ENCODE measurements at places on chromosomes 3 and 15.

- H3K4me1 ChIP-seq: no peaks in the 10 kb centered on the region
- H3K4me3 ChIP-seq: no peak overlapping the region
- H3K36me3 ChIP-seq: no peaks in the 10 kb centered on the region
- no peak for DNase-seq
- H3K27me3 ChIP-seq: peaks cover 4% of the 10 kb centered on the region
These were observed 93.7 kb upstream of the TBC1D5 start for GRCh38 chr3:17836092-17836491.

DNA sequence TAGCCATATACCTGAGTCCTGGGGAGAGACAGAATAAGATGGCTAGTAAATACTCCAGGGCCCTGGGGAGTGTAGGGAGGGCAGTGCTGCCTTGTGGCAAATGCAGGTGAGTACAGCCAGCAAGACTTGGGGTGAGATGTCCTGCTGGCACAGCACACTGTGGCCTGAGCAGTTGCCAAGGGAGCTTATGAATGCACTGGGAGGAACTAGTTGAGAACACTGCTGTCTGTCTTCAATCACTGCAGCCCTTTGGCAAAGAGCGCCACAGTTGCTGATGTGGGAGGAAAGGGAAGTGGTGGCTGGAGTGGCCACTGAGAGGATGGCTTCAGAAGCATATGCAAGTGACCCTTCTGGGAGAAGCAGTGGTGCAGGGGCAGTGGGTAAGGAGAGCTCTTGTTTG is 264.6 kb downstream of the RORA start:
- H3K4me1 ChIP-seq: no peaks in the 10 kb centered on the region
- no peaks in the 10 kb centered on the region for H3K27me3 ChIP-seq
- H3K27ac ChIP-seq: no peak overlapping the region
- H3K36me3 ChIP-seq: no peaks in the 10 kb centered on the region
- DNase-seq: no peak
- no peak overlapping the region for H3K4me3 ChIP-seq

DNA sequence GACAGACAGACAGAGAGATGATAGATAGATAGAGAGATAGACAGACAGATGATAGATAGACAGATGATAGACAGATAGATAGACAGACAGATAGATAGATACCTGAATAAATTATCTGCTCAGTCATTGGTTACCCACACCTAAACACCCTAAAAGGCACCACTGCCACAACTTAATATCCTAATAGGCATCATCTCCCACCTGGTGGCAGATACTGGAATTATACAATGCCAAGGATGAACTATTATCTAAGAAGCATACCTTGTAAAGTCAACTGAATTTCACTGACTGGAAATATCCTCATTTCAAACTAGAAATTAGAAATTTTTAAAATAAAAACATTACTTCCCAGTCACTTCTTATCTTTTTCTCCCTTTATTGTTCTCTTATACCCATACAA is 19.4 kb upstream of the ATP8B4 start:
- H3K4me3 ChIP-seq: no peak overlapping the region
- no peaks in the 10 kb centered on the region for H3K27me3 ChIP-seq
- H3K4me1 ChIP-seq: no peaks in the 10 kb centered on the region

GRCh38 chr3:175260145-175260794 is 401.1 kb downstream of the NAALADL2 start:
- H3K4me3 ChIP-seq: no peak overlapping the region
- no peaks in the 10 kb centered on the region for H3K27me3 ChIP-seq
- H3K4me1 ChIP-seq: no peaks in the 10 kb centered on the region
- no peaks in the 10 kb centered on the region for H3K36me3 ChIP-seq
- no peak overlapping the region for H3K27ac ChIP-seq
- DNase-seq: no peak
